ENCODE measurements at places on chromosomes 7 and 10.

DNA sequence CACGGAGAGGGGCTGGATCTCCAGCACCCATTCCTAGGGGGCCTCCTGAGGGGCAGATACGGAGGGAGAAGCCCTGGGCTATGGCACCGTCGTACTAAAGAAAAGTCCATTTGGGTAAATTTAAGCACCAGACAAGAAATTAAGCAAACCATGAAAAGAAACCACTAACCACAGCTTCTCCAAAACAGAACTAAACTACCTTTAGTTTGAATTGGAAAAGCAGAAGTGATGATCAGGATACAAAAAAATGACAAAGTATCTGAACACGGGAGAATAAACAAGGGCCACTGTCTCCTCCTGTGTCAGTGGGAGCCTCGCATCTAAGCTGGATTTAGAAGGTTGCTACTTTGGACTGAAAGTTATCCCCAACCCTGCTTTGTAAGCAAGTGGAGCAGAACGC is 69.1 kb downstream of the DIP2C start:
- no peak for DNase-seq

GRCh38 chr10:58239561-58240169 is 28.0 kb downstream of the IPMK start:
- DNase-seq = no peak

DNA sequence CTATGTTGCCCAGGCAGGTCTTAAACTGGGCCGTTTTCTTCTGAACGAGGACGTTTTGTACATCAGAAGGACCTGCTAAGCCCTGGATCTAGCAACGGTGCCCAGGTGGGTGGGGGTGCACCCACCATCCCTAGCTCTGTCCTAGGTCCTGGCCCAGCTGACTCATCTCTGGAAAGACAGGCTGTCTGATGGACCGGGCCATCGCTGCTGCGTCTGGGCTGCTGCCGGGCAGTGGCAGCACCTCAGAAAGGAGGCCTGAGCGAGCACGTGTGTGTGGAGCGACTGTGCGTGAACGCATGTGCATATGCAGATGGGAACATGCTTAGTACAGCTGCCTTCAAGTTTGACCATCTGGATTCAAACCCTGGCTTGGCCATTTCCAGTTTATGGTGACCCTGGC is 7.3 kb upstream of the ELFN1 start:
- DNase-seq = no peak

DNA sequence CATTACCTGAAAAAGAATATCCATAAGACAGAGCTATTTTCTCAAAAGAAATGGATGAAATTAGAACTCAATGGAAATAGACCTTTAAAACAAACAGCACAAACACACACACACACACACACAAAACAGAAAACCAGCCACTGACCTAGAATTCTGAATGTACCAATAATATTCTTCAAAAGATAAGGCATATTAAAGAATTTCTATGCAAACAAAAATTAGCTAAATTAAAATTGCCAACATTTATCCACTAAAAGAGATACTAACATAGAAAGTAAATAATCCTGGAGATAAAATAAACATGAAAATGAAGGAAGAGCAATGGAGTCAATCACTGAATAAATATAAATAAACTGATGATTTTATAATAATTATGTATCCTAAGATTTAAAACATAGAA is 431.2 kb downstream of the SH2D4B start:
- no peak for DNase-seq

GRCh38 chr7:111756687-111757178 is 194.4 kb upstream of the IMMP2L start:
- no peak for DNase-seq

DNA sequence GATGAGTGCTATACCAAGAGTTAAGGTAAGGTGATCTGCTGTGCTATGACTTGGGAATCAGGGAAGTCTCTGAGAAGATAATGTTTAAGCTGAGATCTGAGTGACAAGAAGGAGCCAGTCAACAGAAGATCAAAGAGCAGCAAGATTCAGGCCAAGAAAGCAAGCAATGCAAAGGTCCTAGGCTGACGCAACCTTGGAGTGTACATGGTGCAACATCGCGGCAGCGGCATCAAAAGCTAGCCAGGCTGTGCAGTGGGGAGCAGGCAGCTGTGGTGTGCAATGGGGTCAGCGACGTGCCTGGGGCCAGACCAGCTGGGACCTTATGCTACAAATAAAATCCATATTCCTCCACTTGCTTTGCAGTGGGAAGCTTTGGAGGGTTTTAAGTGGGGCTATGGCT is 324.1 kb downstream of the LRMDA start:
- no peak for DNase-seq

GRCh38 chr7:44264221-44264931 is 61.0 kb downstream of the CAMK2B start:
- DNase-seq = no peak

DNA sequence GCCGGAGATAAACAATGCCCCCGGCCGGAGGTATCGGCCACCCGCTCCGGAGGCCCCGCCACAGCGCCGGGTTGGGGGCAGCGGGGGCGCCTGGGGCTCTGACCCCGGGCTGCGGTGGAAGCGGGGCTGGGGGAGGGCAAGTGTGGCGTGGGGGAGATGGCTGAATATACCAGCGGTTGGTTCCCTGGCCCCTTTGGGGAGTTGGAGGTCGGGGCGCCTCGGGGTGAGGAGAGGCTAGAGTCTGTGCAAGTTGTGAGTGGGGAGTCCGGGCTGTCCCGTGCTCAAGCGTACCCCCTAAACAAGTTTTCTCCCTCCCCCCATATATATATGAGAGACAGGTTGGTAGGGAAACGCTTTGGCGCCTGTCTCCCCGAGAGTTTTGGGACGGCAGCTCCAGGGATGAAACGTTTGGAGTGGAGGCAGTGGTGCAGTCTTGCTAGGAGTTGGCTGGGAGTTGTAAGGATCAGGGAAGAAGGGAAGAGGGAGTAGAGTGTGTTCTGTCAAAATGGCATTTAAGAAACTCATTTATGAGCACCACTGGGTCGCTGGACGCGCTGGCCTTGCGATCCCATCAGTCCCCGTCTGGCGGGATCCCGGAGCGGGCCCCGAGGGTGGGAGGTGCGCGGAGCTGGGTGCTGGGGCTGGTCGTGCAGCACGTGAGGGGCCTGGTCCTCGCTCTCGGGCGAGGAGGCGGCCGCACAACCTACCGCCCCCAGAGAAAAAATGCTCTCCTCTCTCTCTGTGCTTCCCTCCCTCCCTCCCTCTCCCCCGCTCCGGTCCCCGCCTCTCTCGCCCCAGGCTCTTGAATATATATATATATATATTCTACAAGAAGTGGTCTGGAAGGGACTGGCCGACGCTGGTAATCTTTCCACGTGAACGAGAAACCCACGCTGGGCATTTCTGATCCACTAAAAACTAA is 1.1 kb downstream of the TET1 start:
- DNase-seq = no peak

DNA sequence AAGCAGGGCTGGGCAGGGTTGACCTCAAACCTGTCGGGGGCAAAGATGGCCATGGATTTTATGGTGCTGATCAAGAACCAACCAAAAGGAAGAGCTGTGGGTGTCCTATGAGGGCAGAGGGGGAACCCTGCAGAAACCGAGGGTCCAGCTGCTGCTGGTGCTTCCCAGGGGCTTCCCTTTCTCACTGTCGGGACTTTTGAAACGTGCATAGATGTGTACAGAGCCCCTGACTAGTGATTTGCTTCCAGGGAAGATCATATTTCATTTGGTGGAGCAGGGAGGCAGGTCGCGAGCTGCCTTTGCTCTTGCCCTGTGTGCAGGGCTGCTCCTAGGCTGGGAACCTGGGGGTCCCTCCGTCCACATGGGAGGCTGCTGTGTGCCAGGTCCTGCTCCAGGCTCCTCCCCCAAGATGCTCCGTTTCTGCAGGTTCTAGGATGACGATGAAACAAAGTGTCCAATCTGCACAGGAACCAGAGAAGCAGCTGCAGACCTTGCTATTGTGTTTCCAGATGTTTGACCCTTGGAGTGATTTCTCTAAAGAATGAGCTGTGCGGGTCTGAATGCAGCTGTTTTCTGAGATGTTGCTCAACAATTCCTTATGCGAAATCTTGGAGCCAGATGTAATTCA is 9.4 kb upstream of the INPP5A start:
- DNase-seq = no peak

- no peak for DNase-seq
Observed at GRCh38 chr10:131698986-131699385, 201.8 kb upstream of the PPP2R2D start.

- DNase-seq = no peak
Observed at GRCh38 chr10:49329146-49329505, 30.2 kb downstream of the C10orf71 start.

DNA sequence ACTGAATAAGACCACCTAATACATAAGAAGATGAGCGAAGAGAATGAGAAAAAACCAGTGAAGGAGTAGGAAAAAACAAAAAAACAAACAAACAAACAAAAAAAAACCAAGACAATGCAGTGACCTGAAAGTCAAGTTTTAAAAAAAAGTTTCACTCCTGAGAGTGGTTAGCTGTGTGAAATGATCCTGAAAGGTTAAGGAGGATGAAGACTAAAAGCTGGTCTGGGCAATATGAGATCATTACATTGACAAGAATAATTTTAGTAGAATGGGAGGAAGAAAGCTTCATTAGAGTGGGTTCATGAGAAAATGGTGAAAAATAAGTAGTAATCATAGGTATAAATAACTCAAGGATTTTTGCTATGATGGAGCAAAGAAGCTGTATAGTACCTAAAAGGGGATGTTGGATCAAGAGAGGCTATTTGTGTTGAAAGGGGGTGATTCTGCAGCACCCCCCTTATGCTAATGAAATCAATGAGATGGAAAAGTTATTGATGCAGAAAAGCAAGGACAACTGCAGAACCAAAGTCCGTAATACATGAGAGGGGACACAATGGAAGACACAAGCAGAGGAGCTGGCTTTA is 80.2 kb downstream of the KMT2C start:
- no peak for DNase-seq

DNA sequence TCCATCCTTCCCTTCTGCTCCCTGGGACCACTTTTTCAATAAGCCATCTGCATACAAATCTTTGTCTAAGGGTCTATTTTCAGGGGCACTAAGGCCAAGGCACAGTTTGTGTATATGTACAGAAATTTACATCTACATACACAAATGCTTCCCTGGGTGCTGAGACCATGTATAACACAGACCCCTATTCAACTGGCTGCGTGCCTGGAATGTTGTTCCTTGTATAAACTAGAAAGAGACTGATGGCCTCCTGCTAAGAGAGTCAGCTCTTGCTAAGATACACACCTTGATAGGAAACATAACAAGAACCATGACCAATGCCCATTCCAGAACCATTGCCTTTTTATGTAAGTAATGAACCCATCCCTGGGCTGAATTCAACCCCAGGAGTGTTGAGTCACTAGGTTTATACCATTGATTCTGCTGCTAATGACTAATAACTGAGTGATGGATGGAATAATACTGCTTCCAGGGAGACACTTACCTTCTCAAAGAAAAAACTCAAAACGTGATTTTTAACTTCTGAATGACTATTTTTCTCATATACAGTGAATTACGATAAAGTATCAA is 290.7 kb downstream of the FGFR2 start:
- no peak for DNase-seq

DNA sequence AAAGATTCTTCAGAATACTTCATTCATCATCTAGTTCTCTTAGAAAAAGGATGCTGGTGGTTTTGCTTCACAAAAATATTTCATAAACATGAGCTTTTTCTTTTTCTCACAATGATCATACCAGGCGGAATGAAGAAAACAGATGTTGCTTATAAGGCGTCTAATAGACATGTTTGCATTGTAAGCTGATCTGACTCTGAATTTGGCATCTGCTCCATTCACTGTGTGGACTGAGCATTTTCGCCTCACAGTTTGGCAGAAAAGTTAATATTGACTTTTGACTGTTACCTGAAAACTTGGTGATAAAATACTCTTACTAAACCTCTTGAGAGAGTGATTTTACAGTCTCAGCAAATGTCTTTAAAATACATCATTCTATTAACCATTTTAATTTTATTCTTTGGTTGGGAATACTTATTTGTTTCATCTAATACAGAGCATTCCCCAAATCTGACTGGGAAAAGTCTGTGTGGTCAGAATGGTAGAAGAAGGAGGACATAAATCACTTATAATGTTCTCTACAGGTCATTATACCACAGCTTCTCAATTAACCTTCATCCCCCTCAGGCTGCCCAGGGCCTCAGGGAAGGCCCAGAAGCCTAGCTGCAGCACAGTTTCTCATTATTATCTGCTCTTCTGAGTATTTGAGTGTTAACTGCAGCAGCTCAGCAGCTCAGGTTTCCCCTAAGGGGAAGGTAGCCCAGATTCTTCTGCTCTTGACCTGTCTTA is 121.6 kb upstream of the KAT6B start:
- DNase-seq = no peak

Data from NCI-H187 treated with DMSO at 0.1 percent for 48 hours (cell line).